NCI-H187 treated with DMSO at 0.1 percent for 48 hours (cell line): ENCODE measurements at places on chromosomes 3 and 15.

DNA sequence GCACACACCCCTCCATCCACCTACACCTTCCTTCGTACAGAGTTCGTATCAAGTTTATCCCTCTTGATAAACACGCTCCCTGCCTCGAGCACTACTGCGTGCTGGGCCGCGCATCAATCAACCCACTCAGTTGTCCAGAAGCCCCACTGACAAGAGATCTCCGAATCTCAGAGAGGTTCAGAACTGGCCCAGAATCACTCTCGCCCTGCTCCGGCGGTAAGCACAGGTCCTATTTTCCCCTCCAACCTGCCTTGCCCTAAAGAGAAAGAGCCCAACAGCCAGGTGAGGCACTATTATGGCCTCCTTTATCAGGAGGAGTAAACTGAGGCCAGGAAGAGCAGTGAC is 494 bp upstream of the NISCH start:
- DNase-seq, result no peak

- no peak for DNase-seq
Observed at GRCh38 chr3:149356044-149356592, 21.3 kb downstream of the TM4SF1 start.

GRCh38 chr3:46987319-46987742 is 7.9 kb downstream of the NBEAL2 start:
- no peak for DNase-seq

DNA sequence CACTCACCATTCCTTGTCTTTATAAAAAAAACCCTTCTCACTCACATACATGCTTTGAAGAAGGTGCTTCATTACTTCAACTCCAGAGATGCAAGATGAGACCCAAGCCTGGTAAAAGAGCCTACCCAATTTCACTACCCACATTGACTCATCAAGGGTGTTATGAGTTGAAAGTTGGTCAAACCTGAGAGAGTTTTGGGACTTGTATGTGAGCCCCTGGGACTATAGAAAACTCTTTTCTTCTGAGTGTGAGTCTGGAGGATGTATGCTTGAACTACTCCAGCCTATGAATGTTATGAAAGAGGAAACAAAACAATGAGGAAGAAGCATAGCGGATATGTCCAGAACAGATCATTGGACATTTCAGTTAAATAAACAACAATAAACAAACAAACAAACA is 106.5 kb upstream of the SATB1 start:
- DNase-seq, result no peak

DNA sequence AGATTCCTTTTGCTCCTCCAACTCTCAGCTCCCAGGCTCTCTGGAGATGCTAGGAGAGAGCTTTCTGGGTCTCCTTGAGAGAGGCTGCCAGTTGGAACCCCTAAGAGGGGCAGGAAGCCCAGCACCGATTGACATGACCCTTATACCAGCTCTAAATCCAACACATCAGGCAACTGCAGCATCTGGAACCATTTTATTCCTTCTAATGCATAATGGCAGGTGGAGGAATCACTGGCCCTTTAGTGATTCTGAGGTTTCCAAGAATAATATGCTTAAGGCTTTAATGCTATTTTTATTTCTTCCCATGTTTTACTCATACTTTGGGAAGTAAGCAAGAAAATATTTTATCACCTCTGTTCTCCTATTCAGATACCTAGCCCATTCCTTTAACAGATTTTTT is 60.3 kb upstream of the TEX264 start:
- DNase-seq, result no peak

GRCh38 chr3:190863119-190863465 is 598 bp upstream of the GMNC start:
- DNase-seq, result no peak

GRCh38 chr3:37739579-37740290 is 121.9 kb upstream of the CTDSPL start:
- DNase-seq, result no peak

DNA sequence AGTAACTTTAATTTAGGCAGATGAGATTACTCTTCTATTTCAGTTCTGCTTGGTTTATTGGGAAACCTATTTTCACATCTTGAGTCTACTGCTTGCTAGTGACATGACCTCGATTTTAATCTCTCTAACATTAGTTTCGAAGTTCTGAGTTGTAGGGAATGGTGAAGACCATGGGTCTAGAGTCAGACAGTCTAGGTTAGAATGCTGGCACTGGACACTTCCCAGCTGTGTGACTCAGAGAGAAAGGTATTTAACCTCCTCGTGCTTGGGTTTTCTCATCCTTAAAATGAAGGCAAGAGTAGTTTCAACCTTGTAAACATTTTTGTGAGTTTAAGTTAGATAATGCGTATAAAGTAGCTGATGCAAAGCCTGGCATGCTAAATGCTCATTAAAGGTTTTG is 422.1 kb downstream of the GRM7 start:
- DNase-seq, result no peak

DNA sequence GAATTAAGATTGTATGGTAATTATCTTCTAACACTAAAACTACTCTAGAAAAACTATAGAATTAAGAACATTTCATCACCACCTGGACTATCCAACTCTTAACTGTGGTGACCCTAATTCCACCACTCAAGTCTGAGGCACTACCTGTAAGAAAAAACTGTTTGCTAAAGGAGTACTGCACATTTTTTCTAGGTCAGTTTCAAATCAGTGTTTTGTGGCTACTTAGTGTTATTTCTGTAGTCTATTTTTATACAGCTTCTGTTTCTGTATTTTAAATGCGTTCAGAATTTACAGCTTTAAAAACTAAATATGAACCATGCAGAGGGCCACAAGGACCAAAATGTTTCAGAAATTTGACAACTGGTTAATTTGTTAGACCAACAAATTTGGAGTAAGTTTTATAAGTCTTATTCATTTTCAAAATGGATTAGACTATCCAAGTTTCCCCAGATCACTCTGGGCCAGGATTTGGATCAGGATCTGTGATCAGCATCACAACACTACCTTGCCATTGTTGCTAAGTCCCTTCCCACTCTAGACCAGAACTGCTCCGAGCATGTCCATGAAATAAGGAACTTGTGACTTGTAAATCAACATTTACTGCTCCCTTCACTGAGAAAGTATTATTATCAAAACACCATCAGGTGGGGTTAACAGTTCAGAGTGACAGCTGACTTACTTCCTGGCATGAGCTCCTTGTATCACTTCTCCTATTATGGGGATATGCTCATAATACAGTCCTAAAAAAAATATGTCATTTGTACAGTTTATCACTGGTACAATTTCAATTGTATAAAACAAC is 8.6 kb downstream of the GLT8D1 start:
- DNase-seq, result no peak

DNA sequence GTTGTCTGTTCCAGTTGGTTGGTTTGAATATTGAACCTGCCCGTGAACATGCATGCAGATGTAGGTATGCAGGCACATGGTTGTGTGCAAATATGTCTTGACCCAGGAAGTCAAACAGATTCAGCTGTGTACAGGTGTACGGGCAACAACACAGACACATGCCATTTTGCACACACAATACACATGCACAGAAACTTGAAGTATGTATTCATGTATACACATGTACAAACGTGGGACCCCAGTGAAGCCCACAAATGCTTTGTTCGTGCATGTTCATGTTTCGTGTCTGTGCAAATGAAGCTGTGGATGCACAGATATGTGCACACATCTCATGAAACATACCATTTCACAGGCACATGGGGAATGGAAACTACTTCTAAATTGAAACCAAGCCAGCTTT is 30.7 kb downstream of the IDH3A start:
- no peak for DNase-seq

- DNase-seq, result no peak
Observed at GRCh38 chr15:61396235-61396919, 167.3 kb upstream of the RORA start.

GRCh38 chr3:16061491-16061890 is 113.0 kb upstream of the GALNT15 start:
- DNase-seq, result no peak

DNA sequence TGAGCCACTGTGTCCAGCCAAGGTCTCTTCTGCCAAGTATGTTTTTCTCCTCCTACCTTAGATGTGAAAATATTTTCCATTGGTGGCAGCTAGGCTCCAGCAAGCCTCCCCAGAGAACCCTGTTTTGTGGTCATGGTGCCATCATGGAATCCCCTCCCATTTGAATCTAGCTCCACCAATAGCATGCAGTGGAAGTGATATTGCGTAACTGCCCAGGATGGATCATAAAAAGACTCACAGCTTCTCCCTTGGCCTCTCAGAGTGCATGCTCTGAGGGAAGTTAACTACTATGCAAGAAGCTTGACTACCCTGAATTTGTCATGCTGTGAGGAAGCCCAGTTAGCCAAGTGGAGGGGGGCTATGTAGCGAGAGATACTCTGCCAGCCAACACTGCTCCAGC is 27.5 kb downstream of the CRYGS start:
- no peak for DNase-seq

- no peak for DNase-seq
Observed at GRCh38 chr15:68420186-68420684, 11.7 kb downstream of the ITGA11 start.

GRCh38 chr3:132623646-132624045 is 26.6 kb downstream of the ACKR4 start:
- DNase-seq, result no peak

GRCh38 chr3:3744826-3745225 is 54.4 kb upstream of the LRRN1 start:
- DNase-seq, result no peak

- peak; percentile 82 for DNase-seq
Observed at GRCh38 chr15:37135225-37135624, 34.9 kb upstream of the MEIS2 start.

GRCh38 chr3:185552358-185552877 is at the start of gene LIPH:
LIPH (minus strand) TSS chr3:185552588; CDS start chr3:185552471, 117 bp downstream.
- DNase-seq, result no peak

DNA sequence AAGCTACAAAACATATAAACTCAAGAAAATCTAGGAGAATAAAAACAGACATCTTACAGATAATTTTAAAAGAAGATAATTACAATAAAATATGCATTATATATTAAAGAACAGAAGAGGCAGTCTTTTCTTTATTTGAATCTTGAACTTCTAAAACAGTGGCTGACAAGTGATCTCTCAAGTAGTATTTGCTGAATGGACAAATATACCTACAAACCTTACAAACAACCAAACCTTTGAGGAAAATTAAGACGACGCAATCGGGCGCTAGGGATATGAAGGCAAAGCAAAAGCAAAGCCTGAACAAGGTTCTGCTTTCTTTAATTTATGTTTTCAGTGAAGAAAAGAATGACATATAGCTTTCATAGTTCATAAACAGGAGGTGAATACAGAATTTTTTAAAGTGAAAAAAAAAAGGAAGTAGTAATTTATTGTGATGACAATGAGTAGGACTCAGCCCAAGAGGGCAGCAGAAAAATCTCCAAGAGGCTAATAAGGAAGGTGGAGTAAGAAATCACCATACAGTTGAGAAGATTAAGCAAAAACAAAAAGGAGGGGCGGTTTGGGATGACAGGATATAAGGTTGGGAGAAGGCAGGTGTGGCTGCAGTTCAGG is 347.8 kb downstream of the TBC1D5 start:
- DNase-seq, result no peak

GRCh38 chr15:25967116-25967515 is 104.0 kb upstream of the ATP10A start:
- DNase-seq, result no peak
